ENCODE measurements at places on chromosomes 11 and 22. TPM values are rescaled to one million over a fixed set of nuclear protein-coding genes. Genes with fewer than 3 reads are reported as not detected.

DNA sequence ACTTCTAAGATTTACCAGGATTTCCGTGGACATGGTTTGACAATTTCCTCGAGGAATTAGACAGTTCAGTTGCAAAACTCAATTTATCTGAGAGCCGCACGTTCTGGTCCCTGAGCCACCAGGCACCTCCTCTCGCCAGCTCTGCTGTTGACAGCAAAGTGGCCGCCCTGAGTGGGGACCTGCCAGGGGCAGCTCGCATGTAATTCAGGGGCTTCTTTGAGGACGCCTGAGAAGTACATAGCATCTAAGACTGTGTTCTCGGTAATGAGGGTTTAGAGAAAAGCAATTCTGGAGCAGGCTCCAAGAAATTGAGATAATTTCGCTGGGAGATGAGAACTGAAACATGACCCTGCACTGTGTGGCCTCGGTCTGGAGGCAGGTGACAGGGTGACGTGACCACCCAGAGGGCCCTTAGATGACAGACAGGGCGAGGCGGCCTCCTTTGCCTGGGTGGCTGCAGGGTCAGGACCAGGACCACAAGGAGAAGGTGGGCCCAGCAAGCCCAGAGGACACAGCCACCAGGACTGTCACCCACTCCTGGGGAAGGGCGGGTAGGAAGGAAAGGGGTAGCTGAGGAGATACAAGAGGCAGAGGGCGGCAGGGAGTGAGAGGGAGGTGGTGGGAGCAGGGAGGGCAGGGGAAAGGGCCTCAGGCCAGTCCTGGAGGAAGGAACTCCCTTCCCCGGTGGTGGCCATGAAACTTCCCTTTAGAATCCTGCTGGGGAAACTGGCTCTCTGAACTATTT is 55.0 kb downstream of the RTL6 start:
- DNase-seq, result no peak

- DNase-seq, result no peak
Measured at GRCh38 chr11:14330881-14331280, 28.1 kb downstream of the RRAS2 start.

TMEM191C gene
- 1.4 TPM for total RNA-seq

RIBC2 gene
- 1.0 TPM for total RNA-seq

GRCh38 chr11:64086258-64087123 is 50.8 kb downstream of the FLRT1 start:
- peak; percentile 66 for DNase-seq

DNA sequence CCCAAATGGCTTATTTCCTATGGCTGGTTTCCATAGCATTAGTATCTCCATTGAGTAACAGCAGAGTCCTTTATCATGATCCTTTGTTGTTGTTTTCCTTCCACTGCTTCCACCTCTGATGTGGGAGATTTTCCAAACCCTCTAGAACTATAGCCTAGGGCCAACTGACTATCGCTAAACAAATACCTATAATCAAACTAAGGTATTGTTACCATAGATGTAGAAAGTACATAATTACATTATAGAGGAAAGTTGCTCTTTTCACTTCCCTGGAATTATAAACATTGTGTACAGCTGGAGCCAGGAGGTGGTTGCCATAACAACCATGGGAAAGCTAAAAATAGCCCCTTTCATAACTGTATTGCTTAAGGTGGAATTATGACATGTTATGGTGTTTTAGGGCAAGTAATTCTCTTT is 47.0 kb upstream of the ALKBH3 start:
- DNase-seq, result no peak

- DNase-seq, result no peak
Measured at GRCh38 chr22:42889304-42889703, 32.2 kb upstream of the ARFGAP3 start.

GRCh38 chr11:126756855-126757254 is 243.7 kb downstream of the KIRREL3 start:
- no peak for DNase-seq

DNA sequence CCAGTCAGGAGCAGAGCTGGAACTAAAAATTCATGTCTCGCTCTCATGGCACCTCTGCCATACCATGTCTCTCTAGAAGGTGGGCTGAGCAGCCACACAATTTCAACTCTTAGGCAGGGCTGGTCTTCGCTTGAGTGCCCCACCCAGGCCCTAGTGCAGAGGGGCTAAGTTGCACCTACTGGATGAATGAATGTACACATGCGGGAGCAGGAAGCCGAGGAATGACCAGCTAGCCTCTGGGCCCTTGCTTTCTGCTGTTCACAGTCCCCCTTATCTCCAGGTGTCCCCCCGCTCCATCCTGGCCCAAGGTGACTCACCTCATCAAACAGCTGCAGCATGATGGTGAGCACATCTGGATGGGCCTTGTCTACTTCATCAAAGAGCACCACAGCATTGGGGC is 57.5 kb upstream of the PHOX2A start:
- DNase-seq, result no peak

GRCh38 chr22:27772081-27772983 is 29.2 kb downstream of the MN1 start:
- no peak for DNase-seq

OR8G1 gene
- total RNA-seq, result not detected

DNA sequence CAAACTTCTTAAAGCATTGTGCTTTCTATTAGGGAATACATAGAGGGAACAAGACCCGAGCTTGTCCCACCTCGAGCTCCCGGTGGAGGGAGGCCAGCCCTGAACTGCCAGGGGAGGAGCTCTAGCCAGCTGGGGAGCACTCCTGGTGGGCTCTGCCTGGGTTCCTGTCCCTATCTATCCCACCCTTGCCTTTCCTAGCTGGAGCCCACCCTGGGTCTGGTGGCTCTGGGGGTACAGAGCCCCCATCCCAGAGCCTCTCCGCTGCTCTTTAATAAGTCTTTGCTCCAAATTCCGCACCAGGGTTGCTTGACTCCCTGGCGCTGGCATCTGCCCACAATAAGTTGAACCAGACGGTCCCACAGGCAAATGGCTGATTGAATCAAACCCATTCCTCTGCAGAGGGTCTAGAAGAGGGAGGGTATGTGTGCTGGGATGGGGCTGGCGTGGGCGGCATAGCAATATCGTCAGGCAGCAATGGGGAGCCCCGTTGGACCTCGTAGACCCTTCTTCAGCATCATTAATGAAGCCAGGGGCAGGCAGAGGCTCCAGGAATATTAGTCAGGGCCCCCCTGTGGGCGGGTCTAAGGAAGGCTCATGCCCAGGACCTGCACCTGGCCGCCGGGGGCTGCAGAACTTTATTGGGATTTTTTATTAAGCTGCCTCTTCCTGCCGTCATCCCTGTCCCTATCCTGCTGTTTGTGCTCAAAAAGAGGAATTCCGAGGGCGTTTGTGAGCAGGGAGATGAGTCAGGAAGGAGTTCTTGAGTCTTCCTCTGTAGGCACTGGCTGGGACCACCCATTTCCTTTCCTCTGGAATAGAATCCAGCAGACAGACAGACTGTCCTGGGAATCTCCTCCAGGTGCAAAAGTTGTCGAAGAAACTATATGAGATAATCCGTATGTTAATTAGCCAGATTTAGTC is 38.5 kb upstream of the RIC3 start:
- DNase-seq, result peak; percentile 30

BRSK2 gene
- total RNA-seq, result 1.2 TPM

OR51B2 gene
- total RNA-seq, result not detected

GRCh38 chr11:27471589-27472397 is 797 bp downstream of the LGR4 start:
- DNase-seq, result peak; percentile 65

DNA sequence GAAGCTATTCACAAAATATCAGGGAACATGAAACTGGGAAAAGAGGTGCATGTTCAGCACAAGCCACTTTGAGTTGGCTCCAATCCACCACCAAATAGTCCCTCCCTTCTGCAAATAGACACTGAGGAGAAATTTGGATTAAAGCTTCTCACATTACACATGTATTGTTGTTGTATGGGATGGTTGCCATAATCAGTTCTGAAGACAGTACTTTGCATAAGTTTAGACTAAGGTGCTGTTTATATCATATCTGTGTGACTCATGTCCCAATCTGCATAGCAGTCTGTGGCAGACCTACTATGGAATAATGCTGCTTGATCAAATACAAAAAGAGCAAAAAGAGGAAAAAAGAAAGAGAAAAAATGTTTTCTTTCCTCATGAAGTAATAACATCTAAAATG is 376.7 kb upstream of the DDI1 start:
- DNase-seq, result no peak

SAA2 gene
- total RNA-seq, result 82.0 TPM

GRCh38 chr11:9565822-9566560 is 7.5 kb upstream of the WEE1 start:
- DNase-seq, result no peak

- DNase-seq, result no peak
Measured at GRCh38 chr11:119991022-119991404, 146.9 kb downstream of the TRIM29 start.

GRCh38 chr11:131397675-131398074 is 27.3 kb downstream of the NTM start:
- no peak for DNase-seq

DNA sequence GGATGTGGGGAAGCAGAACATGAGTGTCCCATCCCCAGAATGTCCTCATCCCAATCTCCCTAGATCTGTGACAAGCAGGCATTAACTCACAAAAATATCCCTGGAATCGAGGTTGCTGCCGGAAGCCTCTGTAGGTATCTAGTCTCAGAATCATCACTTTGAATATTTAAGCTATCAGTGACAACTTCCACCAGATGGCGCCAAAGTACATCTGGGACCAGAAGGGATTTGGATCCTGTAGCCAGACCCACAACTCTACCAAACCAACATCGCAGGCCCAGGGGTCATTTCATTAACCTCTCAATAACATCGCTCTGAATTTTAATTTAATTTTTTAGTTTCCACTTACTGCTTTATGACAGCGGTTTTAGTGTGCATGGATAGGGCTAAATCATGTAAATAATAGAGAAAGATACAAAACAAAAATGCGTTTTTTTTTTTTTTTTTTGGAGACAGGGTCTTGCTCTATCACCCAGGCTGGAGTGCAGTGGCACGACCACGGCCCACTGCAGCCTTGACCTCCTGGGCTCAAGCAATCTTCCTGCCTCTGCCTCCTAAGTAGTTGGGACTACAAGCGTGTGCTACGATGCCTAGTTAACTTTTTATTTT is 1.1 kb upstream of the EXT2 start:
- DNase-seq, result peak; percentile 89

DNA sequence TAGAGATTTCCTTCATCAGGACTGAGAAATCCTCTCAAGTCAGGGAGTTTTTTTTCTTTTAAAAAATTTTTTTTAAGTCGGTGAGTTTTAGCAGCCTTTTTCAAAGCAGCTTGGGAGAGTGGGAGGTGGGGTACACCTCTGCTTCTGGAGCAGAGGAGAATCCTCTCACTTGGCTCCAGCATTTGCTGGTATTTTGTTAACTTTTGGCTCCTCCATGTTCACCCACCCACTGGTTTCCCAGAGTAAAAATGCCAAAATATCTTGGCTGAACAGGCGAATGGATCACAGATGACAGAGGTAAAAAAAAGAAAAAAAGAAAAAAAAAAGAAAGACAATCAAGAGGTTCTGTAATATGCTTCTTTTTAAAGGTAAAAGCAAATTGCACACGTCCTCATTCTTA is 68.0 kb downstream of the GAB2 start:
- DNase-seq, result peak; percentile 13

DNA sequence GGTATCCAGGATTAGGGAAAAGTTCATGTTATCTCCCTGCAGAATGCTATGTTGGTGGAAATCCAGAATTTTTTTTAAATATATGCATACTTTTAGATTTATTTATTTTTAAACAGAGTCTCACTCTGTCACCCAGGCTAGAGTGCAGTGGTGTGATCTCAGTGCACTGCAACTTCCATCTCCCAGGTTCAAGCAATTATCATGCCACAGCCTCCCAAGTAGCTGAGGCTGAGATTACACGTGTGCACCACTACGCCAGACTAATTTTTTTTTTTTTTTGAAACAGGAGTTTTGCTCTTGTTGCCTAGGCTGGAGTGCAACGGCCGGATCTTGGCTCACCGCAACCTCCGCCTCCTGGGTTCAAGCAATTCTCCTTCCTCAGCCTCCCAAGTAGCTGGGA is 2.6 kb downstream of the PACSIN2 start:
- no peak for DNase-seq

GRCh38 chr11:74673693-74674360 is 57.4 kb downstream of the CHRDL2 start:
- DNase-seq, result no peak

DNA sequence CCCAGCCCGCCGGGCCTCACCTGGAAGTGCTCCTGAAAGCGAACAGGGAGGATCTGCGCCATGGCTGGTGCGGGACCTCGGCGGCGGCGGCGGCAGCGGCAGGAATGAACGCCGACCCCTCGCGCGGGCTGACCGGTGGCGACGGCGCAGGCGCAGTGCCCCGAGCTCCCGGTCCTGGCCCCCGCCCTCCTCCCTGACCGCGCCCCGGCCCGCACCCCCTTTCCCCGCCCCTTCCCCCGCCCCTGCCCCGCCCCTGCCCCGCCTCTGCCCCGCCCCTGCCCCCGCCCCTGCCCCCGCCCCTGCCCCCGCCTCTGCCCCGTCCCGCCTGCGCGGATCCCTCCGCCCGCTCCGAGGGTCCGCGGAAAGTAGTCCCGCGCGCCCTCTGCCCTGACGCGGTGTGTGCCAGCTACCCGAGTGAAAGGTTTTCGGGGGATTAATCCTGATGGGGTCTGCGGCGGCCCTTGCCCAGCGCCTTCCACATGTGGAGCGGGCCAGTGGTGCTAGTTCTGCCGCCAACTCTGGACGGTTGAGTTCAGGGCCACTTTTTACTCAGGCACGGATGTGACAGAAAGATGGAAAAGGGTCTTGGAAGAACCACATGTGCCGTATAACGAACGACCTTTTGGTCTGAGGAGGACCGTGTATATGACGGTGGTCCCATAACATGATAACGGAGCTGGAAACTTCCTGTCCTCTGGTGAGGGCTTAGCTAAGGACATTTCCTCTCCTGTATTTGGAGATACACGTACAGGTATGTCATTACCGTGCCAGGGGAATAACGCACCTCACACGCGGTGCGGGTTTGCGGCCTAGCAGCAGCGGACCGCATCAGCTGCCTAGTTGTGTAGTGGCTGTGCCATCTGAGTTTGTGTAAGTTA is at the start of gene CLTCL1:
TSS of gene CLTCL1 (minus strand) at position 140 of the 878 bp plus-strand sequence. CDS start at position 62, 78 bp downstream.
- peak; percentile 88 for DNase-seq

DNAJB7 gene
- total RNA-seq, result not detected

KRTAP5-10 gene
- not detected for total RNA-seq

DNA sequence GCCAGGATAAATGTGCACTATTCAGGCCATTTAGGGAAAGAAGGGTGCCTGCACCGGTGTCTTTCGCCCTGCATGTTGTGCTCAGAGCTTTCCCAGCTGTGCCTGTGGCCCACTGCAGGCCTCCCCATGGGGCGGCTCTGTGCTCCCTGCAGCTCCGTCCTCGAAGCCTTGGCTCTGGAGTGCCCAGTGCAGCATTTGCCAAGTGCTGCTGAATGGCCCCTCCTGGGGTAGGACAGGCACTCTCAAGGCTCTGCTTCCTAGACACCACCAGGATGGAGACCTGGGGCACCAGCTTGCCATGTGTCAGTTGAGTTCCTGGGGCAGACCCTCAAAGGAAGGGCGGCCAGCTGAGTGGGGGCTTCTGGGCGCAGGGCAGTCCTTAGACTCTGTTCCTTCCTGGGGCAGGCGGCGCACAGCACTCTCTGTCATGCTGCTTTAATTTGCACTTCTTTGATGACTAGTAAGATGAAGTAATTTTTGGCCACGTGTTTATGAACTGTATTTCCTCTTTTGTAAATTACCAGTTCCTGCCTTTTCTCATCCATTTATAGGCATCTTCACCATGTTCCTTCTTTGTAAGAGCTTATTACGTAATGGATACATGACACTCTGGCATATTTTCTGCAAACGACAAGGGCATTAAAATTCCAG is 32.1 kb upstream of the GNB1L start:
- DNase-seq, result no peak

- DNase-seq, result peak; percentile 89
Measured at GRCh38 chr11:118917481-118918127, 8.1 kb downstream of the BCL9L start.

GRCh38 chr22:39362271-39362670 is 12.5 kb downstream of the SYNGR1 start:
- no peak for DNase-seq
